ENCODE measurements at places on chromosomes 12 and 14. TPM values are rescaled to one million over a fixed set of nuclear protein-coding genes. Genes with fewer than 3 reads are reported as not detected.

LYZ gene
- total RNA-seq = not detected

ADGRD1 gene
- 0.05 TPM for total RNA-seq

CCDC175 gene
- total RNA-seq = not detected

OAS1 gene
- 14.0 TPM for total RNA-seq

MFAP5 gene
- total RNA-seq = 136 TPM

TAS2R42 gene
- not detected for total RNA-seq

GLIPR1L1 gene
- total RNA-seq = not detected

C14orf132 gene
- 35.7 TPM for total RNA-seq

TAS2R9 gene
- total RNA-seq = not detected

DPPA3 gene
- total RNA-seq = not detected

TAS2R30 gene
- 1.5 TPM for total RNA-seq

TNS2 gene
- 59.8 TPM for total RNA-seq

DENR gene
- 60.7 TPM for total RNA-seq

TBX3 gene
- total RNA-seq = 8.8 TPM

TCL1A gene
- total RNA-seq = not detected

MGAT4C gene
- total RNA-seq = not detected

ATP2A2 gene
- total RNA-seq = 959 TPM

MIP gene
- total RNA-seq = 0.24 TPM

HVCN1 gene
- total RNA-seq = 3.2 TPM

ADCY4 gene
- not detected for total RNA-seq

EFCAB11 gene
- total RNA-seq = 3.7 TPM

HOXC13 gene
- 3.6 TPM for total RNA-seq

STXBP6 gene
- total RNA-seq = 24.5 TPM

ADAM20 gene
- 0.88 TPM for total RNA-seq

PLCZ1 gene
- total RNA-seq = not detected
